GM20000 (cell line): ENCODE measurements at places on chromosomes 12 and 14.

GRCh38 chr12:24062642-24063245 is 113.3 kb upstream of the SOX5 start:
- no peak for DNase-seq

GRCh38 chr12:66140731-66141130 is 10.2 kb upstream of the LLPH start:
- DNase-seq: no peak

GRCh38 chr14:73888971-73889370 is 2.3 kb downstream of the ZNF410 start:
- no peak for DNase-seq

GRCh38 chr12:130026608-130027176 is 122.9 kb upstream of the TMEM132D start:
- DNase-seq: peak; percentile 58
